Large intestine (tissue), 12 donors: ENCODE measurements at places on chromosomes 13 and 19. TPM values are rescaled to one million over a fixed set of nuclear protein-coding genes. Genes with fewer than 3 reads are reported as not detected.

- no peak for DNase-seq
- no peaks in the 10 kb centered on the region for H3K4me1 ChIP-seq
- H3K4me3 ChIP-seq, result no peak overlapping the region
- H3K27ac ChIP-seq, result no peak overlapping the region
Observed at GRCh38 chr19:8615024-8615423, 4.5 kb upstream of the ADAMTS10 start.

DNA sequence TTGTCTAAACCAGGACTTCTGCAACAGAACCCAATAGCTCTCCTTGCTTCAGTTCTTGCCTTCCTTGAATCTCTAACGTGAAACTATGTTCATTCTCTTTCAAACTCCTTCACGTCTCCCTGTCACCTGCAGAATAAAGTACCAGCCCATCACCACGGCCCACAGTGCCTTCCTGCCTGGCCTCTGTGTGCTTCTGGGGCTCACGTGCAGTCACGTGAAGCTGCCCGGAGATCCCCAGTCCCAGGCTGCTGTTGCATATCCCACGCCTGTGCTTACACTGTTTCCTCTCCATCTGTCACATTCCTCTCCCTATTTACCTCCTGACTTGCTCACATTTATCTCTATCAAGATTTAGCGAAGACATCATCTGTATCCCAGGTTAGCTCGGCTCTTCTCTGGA lies 102.8 kb downstream of the STARD13 start:
- peak overlapping the region; percentile 21 for H3K27ac ChIP-seq
- H3K27me3 ChIP-seq, result no peaks in the 10 kb centered on the region
- peak; percentile 59 for DNase-seq
- H3K4me3 ChIP-seq, result no peak overlapping the region
- H3K4me1 ChIP-seq, result peaks cover 33% of the 10 kb centered on the region
- H3K36me3 ChIP-seq, result no peaks in the 10 kb centered on the region

- DNase-seq, result no peak
- peaks cover 60% of the 10 kb centered on the region for H3K36me3 ChIP-seq
- H3K27me3 ChIP-seq, result no peaks in the 10 kb centered on the region
- peaks cover 48% of the 10 kb centered on the region for H3K4me1 ChIP-seq
- H3K27ac ChIP-seq, result no peak overlapping the region
Observed at GRCh38 chr19:4054441-4055208, 12.1 kb downstream of the ZBTB7A start.

DNA sequence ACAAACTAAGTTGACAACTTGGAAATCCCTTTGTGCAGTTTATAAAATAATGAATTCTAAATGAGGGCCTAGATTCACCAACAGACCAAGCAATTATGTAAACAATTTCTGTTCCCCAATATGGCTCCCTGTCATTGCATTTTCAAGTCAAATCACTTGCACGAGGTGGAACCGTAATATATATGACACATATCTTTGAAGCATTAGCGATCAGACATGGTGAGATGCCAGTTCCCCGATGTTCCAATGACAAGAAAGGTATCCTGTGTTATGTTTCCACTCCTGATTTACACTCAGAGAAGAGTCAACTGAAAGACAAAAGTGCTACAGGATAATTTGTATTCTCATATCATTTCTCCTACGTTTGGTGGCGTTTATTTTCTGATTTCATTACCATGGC lies 108.5 kb upstream of the TDRD3 start:
- H3K4me3 ChIP-seq, result no peak overlapping the region
- H3K4me1 ChIP-seq, result no peaks in the 10 kb centered on the region
- no peaks in the 10 kb centered on the region for H3K36me3 ChIP-seq
- H3K27ac ChIP-seq, result no peak overlapping the region
- H3K27me3 ChIP-seq, result no peaks in the 10 kb centered on the region

DNA sequence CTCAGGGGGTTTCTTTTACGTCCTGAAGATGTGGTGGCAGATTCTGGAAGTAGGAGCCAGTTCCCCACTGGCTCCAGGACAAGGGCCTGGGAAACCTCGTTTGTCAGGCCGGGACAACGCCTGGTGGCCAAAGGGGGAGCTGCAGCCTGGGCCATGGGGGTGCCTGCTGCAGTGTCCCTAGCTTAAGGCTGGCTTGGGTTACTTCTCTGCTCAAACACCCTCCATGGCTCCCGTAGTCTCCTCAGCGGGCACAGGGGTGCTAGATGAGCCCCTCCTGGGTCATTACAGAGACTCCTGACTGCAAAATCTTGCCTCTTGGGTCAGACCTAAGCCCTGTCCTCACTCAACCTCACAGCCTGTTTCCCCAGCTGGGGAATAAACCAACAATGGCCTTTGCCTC lies 14.7 kb downstream of the CILP2 start:
- peaks cover 7% of the 10 kb centered on the region for H3K27me3 ChIP-seq
- H3K27ac ChIP-seq, result no peak overlapping the region
- no peak for DNase-seq

GRCh38 chr13:111791131-111791530 lies 275.8 kb upstream of the SOX1 start:
- DNase-seq, result no peak
- no peaks in the 10 kb centered on the region for H3K4me1 ChIP-seq
- no peaks in the 10 kb centered on the region for H3K27me3 ChIP-seq

GRCh38 chr13:91491980-91492379 lies 93.6 kb downstream of the GPC5 start:
- H3K4me1 ChIP-seq, result no peaks in the 10 kb centered on the region
- no peak overlapping the region for H3K27ac ChIP-seq
- no peak for DNase-seq
- H3K27me3 ChIP-seq, result no peaks in the 10 kb centered on the region
- H3K4me3 ChIP-seq, result no peak overlapping the region

- DNase-seq, result no peak
- H3K27me3 ChIP-seq, result peaks cover 12% of the 10 kb centered on the region
- H3K4me3 ChIP-seq, result peak overlapping the region; percentile 30
- peaks cover 22% of the 10 kb centered on the region for H3K36me3 ChIP-seq
- peak overlapping the region; percentile 46 for H3K27ac ChIP-seq
Observed at GRCh38 chr19:33301900-33302174, 497 bp downstream of the CEBPA start.

GRCh38 chr13:48535766-48536165 lies 2.9 kb upstream of the RCBTB2 start:
- no peak overlapping the region for H3K27ac ChIP-seq
- DNase-seq, result no peak
- H3K36me3 ChIP-seq, result no peaks in the 10 kb centered on the region
- H3K4me1 ChIP-seq, result peaks cover 3% of the 10 kb centered on the region
- H3K4me3 ChIP-seq, result no peak overlapping the region
- H3K27me3 ChIP-seq, result no peaks in the 10 kb centered on the region

DNA sequence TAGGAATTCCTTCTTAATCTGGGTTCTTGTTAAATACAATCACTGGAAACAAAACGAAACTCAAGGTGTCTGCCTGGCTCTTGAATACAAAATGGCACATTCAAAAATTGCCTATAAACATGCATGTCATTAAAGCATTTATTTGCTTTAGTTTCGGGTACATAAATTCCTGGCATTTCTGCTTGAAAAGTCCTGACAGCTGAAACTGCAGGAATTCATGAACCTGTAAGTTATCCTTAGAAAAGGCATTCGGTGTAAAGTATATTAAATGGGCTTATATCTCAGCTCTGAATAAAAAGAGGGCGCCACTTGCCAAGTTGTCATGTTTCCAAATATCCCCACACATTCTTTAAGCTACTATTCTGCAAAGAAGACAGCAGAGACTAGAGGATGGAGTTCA lies 32.9 kb downstream of the RXFP2 start:
- H3K27ac ChIP-seq, result no peak overlapping the region
- H3K36me3 ChIP-seq, result no peaks in the 10 kb centered on the region
- H3K4me3 ChIP-seq, result no peak overlapping the region
- H3K4me1 ChIP-seq, result peaks cover 3% of the 10 kb centered on the region
- no peak for DNase-seq
- peaks cover 2% of the 10 kb centered on the region for H3K27me3 ChIP-seq

- H3K36me3 ChIP-seq, result no peaks in the 10 kb centered on the region
- no peaks in the 10 kb centered on the region for H3K27me3 ChIP-seq
- H3K4me3 ChIP-seq, result no peak overlapping the region
- H3K4me1 ChIP-seq, result no peaks in the 10 kb centered on the region
- DNase-seq, result no peak
- H3K27ac ChIP-seq, result no peak overlapping the region
Observed at GRCh38 chr13:107157271-107157670, 589.3 kb upstream of the ARGLU1 start.

GRCh38 chr19:38142176-38143035 lies 81.6 kb downstream of the DPF1 start:
- no peak overlapping the region for H3K4me3 ChIP-seq
- H3K36me3 ChIP-seq, result peaks cover 53% of the 10 kb centered on the region
- peak; percentile 20 for DNase-seq
- no peaks in the 10 kb centered on the region for H3K27me3 ChIP-seq

Gene SH3GL1
- 120 TPM for polyA plus RNA-seq

Gene ZNF626
- polyA plus RNA-seq, result 16.7 TPM

Gene PSG7
- polyA plus RNA-seq, result not detected

Gene GPC6
- polyA plus RNA-seq, result 26.7 TPM

Gene RDH8
- not detected for polyA plus RNA-seq
